Endothelial cell of umbilical vein (primary cell): ENCODE measurements at places on chromosomes 2 and 18. TPM values are rescaled to one million over a fixed set of nuclear protein-coding genes. Genes with fewer than 3 reads are reported as not detected.

EFEMP1 gene
- total RNA-seq = 2,354 and 2,981 TPM in 2 replicates

DNA sequence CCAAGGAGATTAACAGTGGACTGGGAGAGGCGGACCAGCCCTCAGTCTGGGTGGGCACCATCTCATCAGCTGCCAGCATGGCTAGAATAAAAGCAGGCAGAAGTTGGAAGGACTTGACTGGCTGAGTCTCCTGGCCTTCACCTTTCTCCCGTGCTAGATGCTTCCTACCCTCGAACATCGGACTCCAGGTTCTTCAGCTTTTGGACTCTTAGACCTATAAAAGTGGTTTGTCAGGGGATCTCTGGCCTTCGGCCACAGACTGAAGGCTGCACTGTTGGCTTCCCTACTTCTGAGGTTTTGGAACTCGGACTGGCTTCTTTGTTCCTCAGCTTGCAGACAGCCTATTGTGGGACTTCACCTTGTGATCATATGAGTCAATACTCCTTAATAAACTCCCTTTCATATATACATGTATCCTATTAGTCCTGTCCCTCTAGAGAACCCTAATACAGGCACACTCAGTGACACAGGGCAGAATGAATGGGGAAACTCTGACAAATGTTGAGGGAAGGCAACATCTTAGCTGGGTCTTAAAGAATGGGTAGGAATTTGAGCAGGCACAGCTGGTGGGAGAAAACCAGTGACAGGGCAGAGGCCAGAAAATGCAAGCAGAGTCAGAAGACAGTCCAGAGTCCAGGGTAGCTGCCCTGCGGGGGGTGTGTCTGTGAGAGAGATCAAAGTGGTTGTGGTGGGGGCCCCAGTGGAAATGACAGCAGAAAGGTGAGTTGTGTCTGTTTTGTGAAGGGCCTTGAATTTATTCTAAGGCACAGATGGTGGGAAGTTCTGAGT lies 108.1 kb upstream of the CD302 start:
- H3K4me1 ChIP-seq = peaks cover 22% of the 10 kb centered on the region
- H3K4me3 ChIP-seq = no peak overlapping the region
- no peak for DNase-seq
- no peaks in the 10 kb centered on the region for H3K36me3 ChIP-seq

DNA sequence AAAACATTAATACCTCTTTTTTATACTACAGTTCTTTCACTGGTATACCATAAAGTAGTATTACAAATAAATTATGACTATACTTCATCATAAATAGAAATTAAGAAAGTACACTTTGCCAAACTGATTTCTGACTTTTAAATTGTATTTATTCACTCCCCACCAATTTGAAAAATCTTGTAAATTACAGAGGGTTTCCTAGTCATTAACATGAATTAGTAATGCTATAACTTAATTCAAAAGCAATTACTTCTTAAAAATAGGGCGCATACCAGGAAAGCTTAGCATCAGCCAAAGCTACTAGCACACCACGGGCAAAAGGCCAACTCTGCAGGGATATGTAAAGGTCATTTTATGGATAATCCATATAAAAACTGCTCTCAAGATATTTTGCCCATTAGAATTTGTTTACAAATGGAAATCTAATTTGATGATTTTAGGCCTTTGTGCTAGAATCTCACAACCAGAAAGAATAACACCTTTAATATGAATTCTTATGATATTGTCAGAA lies 142.3 kb downstream of the PIGN start:
- no peak overlapping the region for H3K27ac ChIP-seq
- DNase-seq = no peak
- H3K27me3 ChIP-seq = no peaks in the 10 kb centered on the region

DNA sequence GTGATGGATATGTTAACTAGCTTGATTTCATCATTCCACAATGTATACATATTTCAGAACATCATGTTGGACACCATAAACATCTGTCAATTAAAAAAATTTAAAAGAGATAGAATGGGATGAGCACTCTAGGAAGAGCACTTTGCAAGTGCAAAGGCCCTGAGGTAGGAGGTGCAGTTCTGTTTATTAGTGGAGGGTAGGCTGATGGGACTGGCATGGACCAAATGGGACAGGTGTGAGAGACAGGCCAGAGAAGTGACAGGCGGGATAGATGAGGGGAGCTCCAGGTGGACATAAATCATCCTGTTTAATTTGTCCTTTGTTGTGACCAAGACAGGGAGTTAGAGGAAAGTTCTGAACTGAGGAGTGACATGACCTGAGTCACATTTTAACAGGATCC lies 477.9 kb downstream of the TSN start:
- no peaks in the 10 kb centered on the region for H3K36me3 ChIP-seq
- H3K4me3 ChIP-seq = no peak overlapping the region
- H3K27me3 ChIP-seq = no peaks in the 10 kb centered on the region
- no peak overlapping the region for H3K27ac ChIP-seq
- H3K4me1 ChIP-seq = no peaks in the 10 kb centered on the region

DNA sequence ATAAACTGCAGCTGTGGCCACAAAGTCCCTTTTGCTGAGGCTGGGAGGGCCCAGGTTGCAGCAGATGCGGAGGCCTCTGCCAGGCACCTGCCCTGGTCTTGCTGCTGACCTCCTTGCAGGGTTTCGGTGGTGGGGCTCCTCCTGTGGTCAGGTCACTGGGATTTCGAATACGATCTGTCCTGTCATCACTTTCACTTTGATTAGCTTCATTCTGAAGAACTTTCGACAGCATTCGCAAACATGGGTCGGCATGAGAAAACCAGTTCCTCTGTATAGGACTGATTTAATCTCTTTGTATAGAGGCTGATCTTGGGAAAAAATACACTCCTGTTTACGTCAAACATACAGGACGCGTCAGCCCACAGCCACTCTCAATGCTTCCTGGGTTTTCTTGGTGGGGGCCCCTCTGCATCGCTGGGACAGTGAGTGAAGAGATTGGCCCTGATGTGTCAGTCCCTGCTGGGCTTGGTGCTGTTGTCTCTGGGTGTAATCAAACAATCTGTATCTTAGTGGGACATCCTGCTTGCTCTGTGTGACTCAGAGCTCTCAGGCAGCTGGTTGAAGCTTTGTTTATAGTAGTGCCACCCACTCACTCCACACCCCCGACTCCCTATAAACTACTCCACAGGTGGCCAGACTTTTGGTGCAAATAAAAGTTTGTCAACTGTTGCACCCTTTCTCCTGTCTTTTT lies 209.4 kb upstream of the CXCR4 start:
- H3K4me1 ChIP-seq = no peaks in the 10 kb centered on the region
- H3K27ac ChIP-seq = no peak overlapping the region
- H3K27me3 ChIP-seq = no peaks in the 10 kb centered on the region
- H3K36me3 ChIP-seq = no peaks in the 10 kb centered on the region

GCG gene
- total RNA-seq = not detected in 2 replicates

- no peaks in the 10 kb centered on the region for H3K27me3 ChIP-seq
- H3K27ac ChIP-seq = no peak overlapping the region
- peak; percentile 62 for DNase-seq
- no peaks in the 10 kb centered on the region for H3K4me1 ChIP-seq
- no peaks in the 10 kb centered on the region for H3K36me3 ChIP-seq
Observed at GRCh38 chr18:41075212-41075611, 879.8 kb upstream of the PIK3C3 start.

GRCh38 chr2:114161371-114161770 lies 271.5 kb downstream of the ACTR3 start:
- no peak overlapping the region for H3K4me3 ChIP-seq
- no peak for DNase-seq
- no peaks in the 10 kb centered on the region for H3K4me1 ChIP-seq
- H3K27ac ChIP-seq = no peak overlapping the region
- H3K36me3 ChIP-seq = no peaks in the 10 kb centered on the region
- H3K27me3 ChIP-seq = no peaks in the 10 kb centered on the region

GRCh38 chr2:236919209-236919608 lies 166.5 kb upstream of the COPS8 start:
- no peak overlapping the region for H3K27ac ChIP-seq
- H3K4me1 ChIP-seq = no peaks in the 10 kb centered on the region
- H3K36me3 ChIP-seq = no peaks in the 10 kb centered on the region
- peak; percentile 43 for DNase-seq
- no peaks in the 10 kb centered on the region for H3K27me3 ChIP-seq
- no peak overlapping the region for H3K4me3 ChIP-seq

GRCh38 chr2:203682688-203683130 lies 23.7 kb upstream of the CD28 start:
- H3K27ac ChIP-seq = peak overlapping the region; percentile 98
- peak; percentile 97 for DNase-seq
- H3K4me3 ChIP-seq = no peak overlapping the region
- H3K36me3 ChIP-seq = no peaks in the 10 kb centered on the region

DNA sequence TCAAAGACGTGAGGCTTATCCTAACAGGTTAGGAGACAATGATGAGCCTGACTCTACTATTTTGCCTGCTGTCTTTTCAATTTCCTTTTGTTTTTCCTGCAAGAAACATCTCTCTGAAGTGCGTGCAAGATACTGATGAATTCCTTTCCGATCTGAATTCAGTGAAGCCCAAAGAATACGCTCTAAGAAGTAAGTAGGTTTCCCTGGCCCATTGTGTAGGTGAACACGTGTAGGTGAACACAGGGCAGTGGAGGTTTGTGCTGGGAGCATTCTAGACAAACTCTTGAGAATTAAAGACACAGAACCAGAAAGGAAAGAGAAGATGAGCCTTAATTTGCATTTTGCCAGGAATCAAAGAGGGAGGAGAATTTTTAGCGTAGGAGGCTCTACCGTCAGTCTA lies 132.0 kb downstream of the ZNF532 start:
- H3K36me3 ChIP-seq = no peaks in the 10 kb centered on the region
- H3K4me1 ChIP-seq = peaks cover 41% of the 10 kb centered on the region
- H3K27me3 ChIP-seq = no peaks in the 10 kb centered on the region
- H3K27ac ChIP-seq = no peak overlapping the region
- no peak overlapping the region for H3K4me3 ChIP-seq

- H3K27me3 ChIP-seq = no peaks in the 10 kb centered on the region
- peaks cover 7% of the 10 kb centered on the region for H3K4me1 ChIP-seq
- DNase-seq = peak; percentile 36
- H3K36me3 ChIP-seq = no peaks in the 10 kb centered on the region
- no peak overlapping the region for H3K4me3 ChIP-seq
Observed at GRCh38 chr18:9631814-9632496, 17.6 kb upstream of the PPP4R1 start.

GRCh38 chr18:68172842-68173549 lies 541.9 kb downstream of the TMX3 start:
- no peak overlapping the region for H3K4me3 ChIP-seq
- H3K27ac ChIP-seq = no peak overlapping the region
- no peaks in the 10 kb centered on the region for H3K27me3 ChIP-seq
- DNase-seq = no peak

DNA sequence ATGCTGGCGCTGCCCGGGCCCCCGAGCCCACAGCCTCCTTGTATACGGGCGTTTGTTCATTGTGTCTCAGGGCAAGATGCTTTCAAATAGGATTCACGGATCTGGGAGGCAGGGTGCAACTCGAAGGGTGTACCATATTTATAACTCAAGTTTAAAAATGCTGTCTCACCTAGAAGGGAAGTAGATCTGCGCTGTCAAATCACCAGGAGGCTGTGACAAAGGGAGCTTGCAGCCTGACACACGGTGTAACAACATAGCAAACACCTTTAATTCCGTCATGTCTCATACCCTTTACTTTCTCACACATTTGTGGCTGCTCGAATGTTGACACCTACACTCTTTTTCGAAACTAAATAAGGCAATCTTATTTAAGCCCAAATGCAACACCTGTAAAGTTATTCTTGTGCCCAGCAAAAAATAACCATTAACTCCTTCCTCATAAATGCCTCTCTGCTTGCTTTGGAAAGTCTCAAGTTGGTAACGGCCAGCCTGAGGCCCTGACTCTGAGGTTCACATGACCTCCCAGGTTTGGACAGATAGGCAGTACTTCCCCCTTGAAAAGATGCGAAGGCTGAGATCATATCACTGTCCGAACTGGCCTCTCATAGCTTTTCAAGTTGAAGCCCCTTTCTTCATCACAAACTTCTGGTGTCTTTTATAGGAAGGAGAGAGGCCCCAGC lies 11.6 kb downstream of the ZEB2 start:
- no peak overlapping the region for H3K4me3 ChIP-seq
- H3K4me1 ChIP-seq = peaks cover 25% of the 10 kb centered on the region

DNA sequence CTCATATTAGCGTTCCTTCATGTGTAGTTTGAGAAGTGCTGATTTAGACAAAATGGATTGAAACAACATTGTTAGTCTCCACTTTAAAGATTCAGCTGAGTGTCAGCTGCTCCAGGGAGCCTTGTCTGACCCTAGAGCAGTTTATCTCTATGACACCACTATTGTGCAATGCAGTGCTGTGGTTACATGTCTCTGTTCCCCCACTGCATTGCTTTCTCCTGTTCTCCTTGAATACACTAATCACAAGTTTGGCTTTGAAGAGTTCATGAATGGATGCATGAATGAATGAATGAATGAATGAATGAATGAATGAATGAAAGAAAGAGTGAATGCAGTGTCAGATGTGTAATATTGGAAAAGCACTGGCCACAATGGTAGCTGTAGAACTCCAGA lies 38.3 kb downstream of the GCG start:
- peaks cover 26% of the 10 kb centered on the region for H3K4me1 ChIP-seq
- H3K36me3 ChIP-seq = no peaks in the 10 kb centered on the region
- H3K27ac ChIP-seq = peak overlapping the region; percentile 79
- DNase-seq = peak; percentile 84

REG3A gene
- total RNA-seq = not detected in 2 replicates

EN1 gene
- not detected in 2 replicates for total RNA-seq

MC4R gene
- total RNA-seq = not detected in 2 replicates

TNFAIP6 gene
- total RNA-seq = not detected in 2 replicates

DNA sequence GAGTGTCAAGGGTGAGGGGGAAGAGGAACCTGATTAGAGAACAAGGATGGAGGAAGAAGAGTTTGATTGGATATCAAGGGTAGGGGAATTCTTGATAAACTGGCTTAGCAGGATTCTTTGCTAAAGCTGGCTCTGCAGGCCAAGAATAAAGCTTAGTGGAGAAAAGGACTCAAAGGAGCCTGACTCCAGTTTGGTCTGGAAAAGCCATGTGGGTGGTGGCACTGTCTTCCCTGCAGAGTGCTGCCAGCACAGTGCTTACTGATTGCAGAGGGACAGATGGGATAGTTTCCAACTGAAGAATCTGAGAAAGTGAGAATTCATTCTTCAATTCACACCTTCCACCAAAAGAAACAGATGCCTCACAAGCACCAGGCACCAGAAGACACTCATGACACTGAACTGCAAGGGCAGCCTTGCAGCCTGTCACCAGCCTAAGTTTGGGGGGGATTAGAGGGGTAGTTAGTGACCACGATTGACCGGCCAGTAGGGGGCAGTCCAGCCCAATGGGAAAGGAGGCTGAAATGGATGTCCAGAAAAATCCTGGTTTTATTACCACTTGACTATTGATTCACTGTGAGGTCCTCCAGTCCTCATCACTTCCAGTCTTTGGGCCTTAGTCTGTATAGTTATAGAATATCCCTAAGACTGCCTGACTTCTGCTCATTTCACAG lies 334.5 kb downstream of the SMAD2 start:
- no peaks in the 10 kb centered on the region for H3K36me3 ChIP-seq
- peak; percentile 1 for DNase-seq
- no peak overlapping the region for H3K4me3 ChIP-seq
- H3K27me3 ChIP-seq = no peaks in the 10 kb centered on the region
- no peak overlapping the region for H3K27ac ChIP-seq
- no peaks in the 10 kb centered on the region for H3K4me1 ChIP-seq

SPDYA gene
- total RNA-seq = 0.92 and 1.6 TPM in 2 replicates
